ENCODE measurements at places on chromosomes 2 and 18.

GRCh38 chr18:57333940-57334339, 18.4 kb upstream of the ST8SIA3 start:
- no peak for DNase-seq

- DNase-seq: no peak
Observed at GRCh38 chr2:160471950-160472349, 21.7 kb downstream of the RBMS1 start.

DNA sequence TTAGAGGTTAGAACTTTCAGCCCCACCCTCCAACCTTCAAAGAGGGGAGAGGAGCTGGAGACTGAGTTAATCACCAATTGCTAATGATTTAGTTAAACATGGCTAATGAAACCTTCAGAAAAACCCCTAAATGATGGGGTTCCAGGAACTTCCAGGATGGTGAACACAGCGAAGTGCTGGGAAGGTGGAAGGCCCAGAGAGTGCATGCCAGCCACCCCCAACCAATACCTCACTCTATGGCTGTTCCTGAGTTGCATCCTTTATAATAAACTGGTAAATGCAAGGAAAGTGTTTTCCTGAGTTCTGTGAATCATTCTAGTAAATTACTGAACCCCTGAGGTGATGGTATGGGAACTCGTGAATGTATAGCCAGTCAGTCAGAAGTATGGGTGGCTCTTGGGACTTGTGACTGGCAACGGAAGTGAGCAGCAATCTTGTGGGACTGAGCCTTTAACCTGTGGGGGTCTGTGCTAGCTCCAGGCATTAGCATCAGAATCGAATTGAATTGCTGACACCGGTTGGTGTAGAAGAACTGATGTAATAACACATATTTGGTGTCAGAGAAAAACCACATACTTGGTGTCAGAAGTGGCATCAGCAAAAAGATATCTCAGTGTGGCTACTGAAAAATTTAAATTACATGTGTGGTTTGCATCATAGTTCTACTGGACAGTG, 37.4 kb downstream of the NPHP1 start:
- no peak for DNase-seq

DNA sequence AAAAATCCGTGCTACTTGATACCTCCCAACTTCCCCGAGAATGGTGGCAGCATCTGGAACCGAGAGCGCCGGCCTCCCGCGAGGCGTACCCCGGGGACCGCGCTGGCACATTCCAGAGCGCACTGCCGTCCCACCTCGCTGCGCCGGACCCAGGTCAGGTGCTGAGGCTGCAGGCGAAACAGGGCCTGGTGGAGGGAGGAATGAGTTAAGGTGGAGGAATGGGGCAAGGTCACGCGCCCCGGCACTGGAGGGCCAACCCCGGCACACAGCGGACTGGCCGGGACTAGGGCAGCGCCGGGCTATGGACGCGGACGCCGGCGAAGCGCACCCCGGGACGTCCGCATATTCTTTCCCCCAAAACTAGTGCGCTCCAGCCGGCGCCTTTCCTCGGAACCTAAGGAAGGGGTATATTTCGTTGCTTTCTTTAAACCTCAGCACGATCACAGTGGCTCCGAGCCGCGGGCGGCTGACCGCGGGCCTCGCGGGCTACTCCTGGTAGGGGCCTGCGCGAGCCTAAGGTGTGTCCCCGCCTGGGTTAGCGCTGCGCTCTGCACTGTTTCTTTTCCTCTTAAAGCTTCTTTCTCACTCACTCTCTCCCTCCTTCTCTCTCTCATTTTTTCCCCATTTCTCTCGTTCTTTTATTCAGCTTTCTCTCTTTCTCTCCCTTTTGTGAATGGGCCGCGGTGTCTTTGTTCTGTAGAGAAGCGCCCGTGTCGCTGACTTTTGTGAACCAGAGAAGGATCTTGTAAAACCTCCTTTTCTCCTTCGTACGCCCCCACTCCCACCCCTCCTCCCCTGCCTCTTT, 2.1 kb upstream of the OTX1 start:
- DNase-seq: no peak

DNA sequence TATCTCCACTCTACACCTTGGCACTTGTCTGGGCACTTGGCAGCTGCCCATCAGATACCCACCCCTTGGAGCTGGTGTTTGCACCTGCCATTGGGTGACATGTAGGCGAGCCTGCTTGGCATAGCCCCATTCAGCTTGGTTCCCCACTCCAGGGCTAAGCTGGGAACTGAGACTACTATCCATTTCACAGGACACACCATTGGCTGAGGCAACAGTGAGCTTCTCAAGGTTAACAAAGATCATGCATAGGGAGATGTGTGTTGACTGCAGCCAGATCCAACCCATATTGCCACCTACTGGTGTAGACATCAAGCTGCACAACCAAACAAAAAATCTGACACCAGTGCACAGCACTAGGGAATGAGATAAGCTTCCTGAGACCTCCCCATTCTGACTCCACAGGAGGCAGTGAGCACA, 1389.8 kb upstream of the TMEFF2 start:
- no peak for DNase-seq

GRCh38 chr18:49565612-49566011, 3.8 kb downstream of the LIPG start:
- DNase-seq: no peak

DNA sequence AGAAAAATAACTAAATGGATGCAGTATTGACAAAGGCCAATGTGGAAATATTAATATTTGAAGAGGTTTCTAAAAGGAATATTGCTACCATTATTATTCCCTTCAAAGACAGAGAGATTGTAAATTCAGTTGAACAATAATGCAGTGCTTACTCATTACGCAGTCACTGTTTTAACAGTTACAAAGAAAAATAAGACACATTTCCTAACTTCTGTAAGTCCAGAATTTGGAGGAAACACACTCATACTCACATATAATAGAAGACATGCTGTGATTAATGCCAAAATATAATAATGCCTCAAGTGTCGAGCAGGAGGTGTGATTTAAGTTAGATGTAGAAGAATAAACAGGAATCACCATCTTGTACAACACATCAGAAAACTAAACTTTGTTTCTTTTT, 389.2 kb downstream of the FBXO15 start:
- DNase-seq: no peak

Measured in CD4-positive, alpha-beta T cell (primary cell).